ENCODE measurements at places on chromosomes 6 and 20.
A peak's percentile ranks its signal among the peaks of the same experiment; 100 is the strongest.

- no peak for DNase-seq
Observed at GRCh38 chr6:75170691-75171560, 34.9 kb downstream of the COL12A1 start.

- DNase-seq, result no peak
Observed at GRCh38 chr6:35124356-35124755, 16.8 kb downstream of the TCP11 start.

DNA sequence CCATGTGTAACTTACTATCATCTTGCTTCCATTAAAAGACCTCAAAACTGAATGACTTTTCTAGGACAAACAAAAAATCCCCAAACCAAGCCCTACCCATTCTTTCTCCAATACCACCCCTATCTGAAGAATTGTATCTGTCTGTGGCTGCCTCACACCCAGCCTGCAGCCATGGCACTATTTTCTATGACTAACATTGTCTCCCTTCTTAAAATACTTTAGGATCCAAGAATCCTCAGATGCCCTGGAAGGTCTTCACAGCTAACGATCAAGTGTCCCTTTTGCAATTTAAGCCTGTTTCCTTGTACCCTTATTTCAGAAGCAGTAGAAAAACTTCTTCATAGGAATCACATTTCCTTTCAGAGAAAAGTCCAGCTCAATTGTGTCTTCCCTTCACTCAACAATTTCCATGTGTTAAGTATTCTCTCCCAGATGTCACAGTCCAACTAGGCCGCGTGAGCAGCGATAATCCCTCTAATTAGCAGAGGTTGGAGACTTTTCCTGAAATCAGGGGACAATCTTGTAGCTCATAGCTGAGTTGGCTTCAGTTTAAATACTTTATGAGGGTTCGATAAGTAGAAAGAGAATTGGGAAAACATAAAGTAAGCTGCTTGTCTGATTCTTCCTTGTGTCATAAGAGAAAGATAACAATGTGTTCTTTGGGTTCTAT lies 5.2 kb upstream of the MEP1A start:
- no peak for DNase-seq

DNA sequence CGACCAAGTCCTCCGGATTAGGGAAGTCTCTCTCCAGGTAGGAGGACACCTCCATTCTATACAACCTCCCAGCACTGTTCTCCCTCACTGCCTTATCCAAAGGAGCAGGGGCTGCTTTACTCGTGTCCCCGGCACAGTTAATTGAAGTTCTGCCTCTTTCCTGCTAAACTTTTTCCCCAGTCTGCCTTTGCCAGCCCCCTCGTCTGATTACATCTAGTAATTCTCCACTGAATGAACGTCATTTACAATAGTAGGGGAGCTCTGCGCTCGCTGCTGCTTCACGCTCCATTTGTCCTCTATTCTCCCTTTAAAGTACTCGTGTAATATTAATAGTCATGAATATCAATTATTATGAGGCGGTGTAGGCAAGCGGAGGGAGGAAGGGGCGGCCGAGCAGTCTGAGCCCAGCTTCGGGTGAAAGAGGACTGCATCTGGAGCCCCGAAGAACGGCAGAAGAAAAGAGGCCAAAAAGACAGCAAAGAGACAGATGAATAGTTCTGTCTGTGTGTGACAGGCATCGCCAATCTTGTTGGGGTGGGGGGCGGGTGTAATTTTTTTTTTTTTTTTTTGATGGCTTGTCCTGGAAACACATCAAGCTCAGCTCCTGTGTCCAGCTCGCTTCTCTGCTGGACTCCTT lies 2.9 kb downstream of the TFAP2B start:
- DNase-seq, result peak; percentile 48

GRCh38 chr6:125233202-125233601 lies 68.6 kb downstream of the HDDC2 start:
- DNase-seq, result no peak

DNA sequence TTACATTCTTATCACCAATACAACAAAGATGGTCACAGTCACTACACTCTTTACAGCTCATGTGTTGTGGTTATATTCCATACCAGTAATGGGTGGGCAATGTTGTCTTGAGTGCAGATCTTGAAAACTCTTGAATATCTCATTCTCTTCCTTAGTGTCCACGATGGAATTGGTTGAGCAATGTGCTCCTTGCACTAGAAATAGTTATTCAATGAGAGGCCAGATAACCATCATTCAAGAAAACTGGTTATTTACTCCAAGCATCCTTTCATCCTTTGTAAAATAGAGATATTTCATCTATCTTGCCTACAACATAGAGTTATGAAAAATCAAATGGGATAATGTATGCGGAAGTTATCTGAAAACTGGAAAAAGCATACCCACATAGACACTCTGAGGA lies 215.9 kb downstream of the ARHGAP18 start:
- no peak for DNase-seq

DNA sequence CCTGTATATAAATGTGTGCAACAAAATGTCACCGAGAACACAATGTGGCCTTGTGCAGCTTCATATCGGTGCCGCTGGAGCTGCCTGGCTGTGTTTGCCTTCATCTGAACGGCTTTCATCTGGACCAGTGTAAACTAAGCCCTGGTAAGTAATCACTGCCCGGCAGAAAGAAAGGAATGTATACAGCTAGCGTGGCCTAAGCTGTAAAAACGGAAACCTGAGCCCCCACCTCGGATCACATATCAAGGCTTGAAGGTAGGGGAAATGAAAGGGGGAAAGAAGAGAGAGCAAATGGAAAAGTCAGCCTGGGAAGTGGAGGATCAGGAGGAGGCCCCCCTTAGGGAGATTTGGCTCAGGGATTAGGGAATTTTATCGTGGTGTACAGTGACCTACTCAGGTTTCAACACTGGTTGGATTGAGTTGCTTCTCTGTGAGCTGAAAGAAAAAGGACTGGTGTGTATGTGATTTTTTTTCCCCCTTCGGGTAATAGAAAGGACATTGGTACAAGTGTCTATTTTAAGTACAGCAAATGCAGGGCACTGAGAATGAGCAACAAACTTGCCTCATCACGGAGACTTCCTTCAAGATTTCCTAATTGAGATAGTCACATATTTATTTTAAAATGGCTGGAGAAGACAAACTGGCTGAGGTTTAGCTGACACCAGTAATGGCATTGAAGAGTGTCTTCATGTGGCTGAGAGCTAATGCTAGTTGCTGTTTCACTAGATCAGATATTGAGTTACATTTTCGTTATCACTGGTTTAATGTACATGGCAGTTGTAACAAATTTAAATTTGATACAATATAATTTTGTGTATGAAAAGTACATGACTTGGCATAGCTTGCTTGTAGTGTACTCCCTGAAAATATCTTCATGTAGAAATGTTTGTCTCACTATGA lies 3.5 kb downstream of the SOBP start:
- peak; percentile 27 for DNase-seq

DNA sequence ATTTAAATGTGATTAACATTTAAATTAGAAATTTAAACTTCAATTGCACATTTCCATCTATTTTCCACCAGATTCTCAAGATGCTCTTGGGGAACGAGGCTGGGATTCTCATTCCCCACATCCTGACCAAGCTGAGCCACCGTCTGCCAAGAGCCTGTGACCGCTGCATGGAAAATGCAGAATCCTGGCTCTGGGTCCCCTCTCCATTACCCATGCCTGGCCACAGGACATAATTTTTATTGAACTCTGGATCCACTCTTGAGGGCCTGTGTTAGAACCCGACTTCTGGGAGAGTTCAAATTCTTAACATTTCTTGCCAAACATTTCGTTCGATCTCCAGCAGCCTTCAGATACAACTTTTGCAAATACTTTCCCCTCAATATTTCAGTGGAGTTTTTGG lies 201.6 kb upstream of the SNX9 start:
- no peak for DNase-seq

DNA sequence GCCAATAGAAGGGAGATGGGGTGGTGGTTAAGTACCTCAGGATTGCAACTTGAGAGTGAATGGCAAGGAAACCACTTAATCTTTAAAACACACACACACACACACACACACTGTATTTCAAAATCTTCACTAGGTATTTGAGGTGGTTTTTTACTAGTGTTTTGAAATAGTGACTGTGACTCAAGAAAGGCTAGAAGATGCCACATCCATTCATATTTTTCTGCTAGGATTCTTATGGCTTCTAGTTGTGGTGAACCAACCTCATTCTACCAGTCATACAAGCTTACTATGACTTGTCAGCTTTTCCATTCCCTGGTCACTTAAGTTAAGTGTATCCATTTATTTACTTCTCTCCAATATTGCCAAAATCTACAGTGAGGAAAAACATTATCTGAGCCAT lies 519.4 kb upstream of the JAG1 start:
- DNase-seq, result no peak

- DNase-seq, result no peak
Observed at GRCh38 chr20:58073945-58074856, 154.3 kb downstream of the ANKRD60 start.

DNA sequence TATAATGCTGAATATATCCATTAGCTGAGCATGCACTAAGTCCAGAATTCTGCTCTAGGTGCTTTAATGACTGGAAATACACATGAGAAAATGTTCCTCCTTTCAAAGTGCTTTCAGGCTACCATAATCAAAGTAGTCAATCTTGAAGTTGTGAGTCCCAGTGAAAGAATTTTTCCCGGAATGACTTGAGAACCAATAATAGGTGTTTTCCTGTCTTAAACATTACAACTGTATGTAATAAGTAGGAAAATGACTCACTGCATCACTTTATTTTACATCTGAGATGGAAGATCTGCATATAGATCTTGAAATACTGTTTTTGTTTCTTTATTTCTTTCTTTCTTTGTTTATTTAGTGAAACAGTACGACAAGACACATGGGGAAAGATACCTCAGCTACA lies 437.4 kb upstream of the JAG1 start:
- DNase-seq, result no peak

GRCh38 chr6:31831350-31832215 lies 4.0 kb downstream of the HSPA1B start:
- no peak for DNase-seq

- DNase-seq, result no peak
Observed at GRCh38 chr20:6848041-6848440, 80.6 kb downstream of the BMP2 start.

- no peak for DNase-seq
Observed at GRCh38 chr20:22944062-22944461, 91.0 kb upstream of the SSTR4 start.

GRCh38 chr6:17865243-17865642 lies 122.2 kb downstream of the KIF13A start:
- peak; percentile 40 for DNase-seq

DNA sequence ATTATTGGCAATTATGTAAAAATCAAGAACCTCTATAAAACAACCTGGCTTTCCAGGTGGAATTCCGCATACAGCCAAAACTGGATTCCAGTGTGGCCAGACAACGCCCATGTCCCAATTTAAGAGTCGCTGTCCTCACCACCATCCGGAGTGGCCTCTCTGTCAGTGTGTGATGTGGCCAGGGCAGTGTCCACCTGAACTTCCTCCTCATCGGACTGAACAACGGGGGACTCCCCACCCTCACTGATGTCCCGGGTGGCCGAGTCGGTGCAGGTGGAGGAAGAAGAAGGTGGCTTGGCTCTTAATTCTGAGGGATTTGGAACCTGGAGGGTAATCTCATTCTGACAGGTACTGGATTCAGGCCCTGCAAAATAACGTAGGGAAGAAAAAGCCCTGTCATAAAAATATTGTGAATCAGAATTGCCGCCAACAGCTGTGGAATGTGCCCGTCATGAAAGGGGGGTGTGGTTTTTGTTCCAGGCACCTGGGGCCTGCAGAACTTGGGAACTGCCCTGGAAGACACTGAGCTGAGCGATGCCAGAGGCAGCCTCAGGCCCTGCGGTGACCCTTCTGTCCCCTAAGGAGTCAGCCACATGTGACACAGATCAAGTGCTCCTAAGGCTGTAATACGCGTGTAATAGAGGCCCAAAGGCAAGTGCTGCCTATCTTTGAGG lies 139.8 kb downstream of the DTNBP1 start:
- DNase-seq, result no peak

- no peak for DNase-seq
Observed at GRCh38 chr20:41169162-41169690, 31.9 kb downstream of the PLCG1 start.

DNA sequence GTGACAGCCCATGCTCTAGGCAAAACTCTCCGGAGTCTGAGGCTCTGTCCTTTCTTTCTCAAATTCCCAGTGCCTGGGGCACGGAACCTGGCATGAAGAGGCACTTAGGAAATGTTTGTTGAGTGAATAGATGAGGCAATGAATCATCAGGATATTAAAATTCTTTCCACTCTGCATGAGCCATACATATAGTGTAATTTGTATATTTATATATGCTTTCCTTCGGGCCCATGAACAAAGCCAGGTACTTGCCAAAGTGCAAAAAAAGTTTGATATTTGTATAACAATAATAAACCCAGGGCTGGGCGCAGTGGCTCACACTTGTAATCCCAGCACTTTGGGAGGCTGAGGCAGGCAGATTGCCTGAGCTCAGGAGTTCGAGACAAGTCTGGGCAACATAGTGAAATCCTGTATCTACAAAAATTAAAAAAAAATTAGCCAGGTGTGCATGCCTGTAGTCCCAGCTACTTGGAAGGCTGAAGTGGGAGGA lies 212.3 kb upstream of the ZNF217 start:
- peak; percentile 36 for DNase-seq

DNA sequence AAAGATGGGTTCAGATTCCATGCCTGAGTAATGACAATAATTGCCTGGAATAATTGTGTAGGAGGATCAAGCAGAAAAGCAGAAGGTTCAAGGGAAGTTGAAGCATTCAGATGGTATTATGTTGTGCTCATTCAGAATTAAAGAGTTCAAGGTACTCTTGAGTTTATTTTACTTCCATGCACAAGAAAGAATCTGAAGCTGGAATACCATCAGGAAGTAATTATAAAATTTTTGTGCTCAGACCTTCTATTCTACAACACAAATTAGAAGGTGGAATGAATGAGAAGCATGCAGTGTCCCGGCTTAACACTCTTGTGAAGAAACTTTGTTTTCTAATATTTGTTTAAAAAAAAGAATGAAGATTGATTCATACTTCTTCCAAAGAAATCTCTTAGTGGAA lies 139.4 kb upstream of the ENPP5 start:
- DNase-seq, result no peak

- no peak for DNase-seq
Observed at GRCh38 chr6:119862719-119863118, 513.2 kb upstream of the MAN1A1 start.

GRCh38 chr6:139701003-139701402 lies 326.6 kb upstream of the CITED2 start:
- DNase-seq, result no peak

- DNase-seq, result peak; percentile 66
Observed at GRCh38 chr6:113352029-113352801, 504.9 kb upstream of the MARCKS start.

Measured in DMS53 (cell line).